Activated naive CD8-positive, alpha-beta T cell treated with anti-CD3 and anti-CD28 coated beads, Interleukin-2, amount 50 U/mL, for 24 hours (primary cell): ENCODE measurements at places on chromosomes 12 and 14.

GRCh38 chr12:89479982-89480381 is 44.6 kb downstream of the GALNT4 start:
- H3K4me3 ChIP-seq: no peak overlapping the region
- peaks cover 7% of the 10 kb centered on the region for H3K36me3 ChIP-seq
- no peak for DNase-seq
- H3K27me3 ChIP-seq: no peaks in the 10 kb centered on the region

- H3K27ac ChIP-seq: no peak overlapping the region
- H3K4me1 ChIP-seq: peaks cover 15% of the 10 kb centered on the region
- peaks cover 17% of the 10 kb centered on the region for H3K36me3 ChIP-seq
- H3K4me3 ChIP-seq: no peak overlapping the region
Measured at GRCh38 chr12:51128919-51129318, 44.0 kb downstream of the TFCP2 start.

DNA sequence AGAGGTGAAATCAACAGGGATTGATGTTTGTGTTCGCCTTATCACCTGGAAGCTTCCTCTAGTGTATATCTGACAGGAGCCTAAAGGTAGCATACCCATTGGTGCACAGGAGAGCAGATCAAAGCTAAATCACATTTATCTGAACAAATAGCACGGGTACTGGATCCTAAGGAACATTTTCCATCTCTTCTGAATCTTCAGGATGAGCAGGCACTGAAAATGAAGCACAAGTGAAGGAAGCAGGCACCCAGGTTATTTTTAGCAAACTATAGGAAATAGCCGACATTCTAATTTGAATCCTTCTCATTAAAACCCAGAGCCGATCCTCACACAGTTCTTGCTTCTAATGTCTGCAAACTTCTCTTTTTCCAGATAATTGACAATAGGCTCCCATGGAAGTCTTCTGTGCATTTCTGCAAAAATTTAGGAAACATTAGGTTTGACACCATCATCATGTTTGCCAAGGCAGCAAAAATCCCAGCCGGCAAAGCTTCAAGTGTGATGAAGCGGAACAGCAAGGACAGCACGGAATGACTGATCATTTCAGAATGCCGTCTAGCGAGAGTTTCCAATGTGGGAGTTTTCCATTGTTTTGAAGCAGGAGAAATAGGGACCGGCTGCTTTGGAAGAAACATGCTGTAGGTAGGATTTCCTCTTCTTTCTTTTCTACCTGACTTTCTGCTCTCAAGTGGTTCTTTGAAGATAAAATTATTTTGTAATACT is 24.3 kb upstream of the RGS6 start:
- peaks cover 44% of the 10 kb centered on the region for H3K27me3 ChIP-seq
- no peak for DNase-seq
- no peak overlapping the region for H3K27ac ChIP-seq
- no peaks in the 10 kb centered on the region for H3K36me3 ChIP-seq

GRCh38 chr14:71586131-71586897 is 345.9 kb upstream of the RGS6 start:
- H3K27me3 ChIP-seq: no peaks in the 10 kb centered on the region
- H3K27ac ChIP-seq: no peak overlapping the region
- H3K36me3 ChIP-seq: peaks cover 25% of the 10 kb centered on the region
- H3K4me1 ChIP-seq: peaks cover 28% of the 10 kb centered on the region

DNA sequence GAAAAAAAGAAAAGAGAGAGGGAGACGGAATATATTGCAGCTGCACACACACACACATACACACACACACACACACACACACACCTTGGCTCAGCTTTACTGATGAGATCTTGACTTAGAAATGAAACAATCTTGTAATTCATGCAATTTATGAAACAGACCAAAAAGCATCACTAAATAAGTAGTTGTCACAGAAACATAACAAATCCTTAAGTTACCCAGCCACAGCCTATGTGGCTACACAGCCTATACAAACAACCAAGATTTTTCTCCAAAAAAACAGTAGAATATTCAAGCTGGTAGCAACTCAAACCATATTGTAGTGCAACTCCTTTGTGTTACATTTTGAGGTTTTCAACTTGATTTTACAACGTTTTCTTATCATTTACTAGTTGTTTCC is 37.9 kb upstream of the GNG2 start:
- H3K27me3 ChIP-seq: no peaks in the 10 kb centered on the region
- H3K27ac ChIP-seq: no peak overlapping the region
- H3K36me3 ChIP-seq: no peaks in the 10 kb centered on the region
- DNase-seq: no peak
- peaks cover 5% of the 10 kb centered on the region for H3K4me1 ChIP-seq
- H3K4me3 ChIP-seq: no peak overlapping the region

DNA sequence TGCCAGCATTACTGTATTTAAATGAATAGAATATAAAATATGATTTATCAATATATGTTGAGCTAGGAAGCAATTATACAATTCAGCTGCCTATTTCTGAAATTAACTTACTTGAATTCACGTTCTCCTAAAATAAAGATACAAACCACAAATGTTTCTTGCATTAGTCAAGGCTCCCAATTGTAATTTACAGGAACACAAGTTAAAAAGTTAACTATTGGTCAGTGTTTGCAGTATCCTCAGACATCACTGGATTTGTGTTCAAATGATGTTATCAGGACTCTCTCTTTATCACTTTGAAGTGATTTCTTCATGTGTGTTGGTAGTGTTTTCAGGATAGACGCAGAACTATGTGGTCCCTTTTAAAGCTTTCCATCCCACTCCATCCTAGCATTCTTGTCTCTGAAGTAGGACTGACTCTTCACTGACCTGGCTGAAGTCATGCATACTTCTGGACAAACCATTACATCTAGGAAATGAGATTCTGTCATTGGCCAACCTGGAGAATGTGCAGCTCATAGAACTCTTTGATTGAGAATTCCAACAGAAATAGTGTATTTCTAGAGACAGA is 156.1 kb downstream of the KICS2 start:
- H3K4me1 ChIP-seq: no peaks in the 10 kb centered on the region
- H3K36me3 ChIP-seq: no peaks in the 10 kb centered on the region
- no peak overlapping the region for H3K4me3 ChIP-seq
- no peak overlapping the region for H3K27ac ChIP-seq
- DNase-seq: no peak

DNA sequence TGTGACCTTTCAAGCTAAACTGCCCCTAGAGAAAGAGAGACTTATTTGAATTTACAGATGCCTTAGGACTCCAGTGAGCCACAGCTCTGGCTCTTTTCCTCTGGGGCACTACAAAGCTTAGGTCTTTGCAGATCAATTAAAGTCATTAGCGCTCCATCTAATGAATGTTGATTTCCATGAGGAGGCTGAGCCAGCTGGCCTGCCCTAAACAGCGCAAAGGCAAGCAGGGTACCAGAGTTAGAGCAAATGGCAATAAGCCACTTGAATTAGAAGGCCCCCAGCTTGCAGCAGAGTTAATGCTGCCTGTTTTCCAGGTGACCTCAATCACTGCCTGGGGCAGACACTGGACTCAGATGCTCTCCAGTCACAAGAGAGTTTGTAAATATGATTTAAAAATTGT is 695.3 kb downstream of the DIO2 start:
- H3K27ac ChIP-seq: no peak overlapping the region
- H3K27me3 ChIP-seq: no peaks in the 10 kb centered on the region
- no peak for DNase-seq
- H3K4me3 ChIP-seq: no peak overlapping the region

GRCh38 chr14:57085801-57086200 is 182.9 kb downstream of the EXOC5 start:
- DNase-seq: no peak
- no peaks in the 10 kb centered on the region for H3K27me3 ChIP-seq
- no peak overlapping the region for H3K4me3 ChIP-seq
- H3K36me3 ChIP-seq: no peaks in the 10 kb centered on the region

DNA sequence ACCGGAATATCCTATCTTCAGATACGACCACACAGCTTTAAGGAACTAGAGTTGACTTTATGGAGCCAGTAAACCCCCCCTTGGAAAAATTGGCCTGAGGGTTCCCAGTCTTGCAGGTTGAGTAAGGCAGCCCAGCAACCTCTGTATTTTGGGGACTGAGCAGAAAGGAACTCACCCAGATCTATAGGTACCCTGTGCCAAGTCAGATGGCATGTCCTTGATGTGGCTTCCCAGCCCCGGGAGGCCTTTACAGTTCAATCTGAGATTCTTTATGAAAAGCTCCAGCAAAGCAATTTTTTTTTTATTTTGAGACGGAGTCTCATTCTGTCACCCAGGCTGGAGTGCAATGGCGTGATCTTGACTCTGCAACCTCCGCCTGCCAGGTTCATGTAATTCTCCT is 27.6 kb downstream of the TMEM121 start:
- DNase-seq: no peak
- no peak overlapping the region for H3K4me3 ChIP-seq
- H3K27me3 ChIP-seq: peaks cover 9% of the 10 kb centered on the region
- peaks cover 2% of the 10 kb centered on the region for H3K4me1 ChIP-seq

GRCh38 chr12:12171991-12172511 is 94.8 kb downstream of the LRP6 start:
- peaks cover 1% of the 10 kb centered on the region for H3K36me3 ChIP-seq
- H3K4me3 ChIP-seq: peak overlapping the region; percentile 38
- peak; percentile 16 for DNase-seq
- H3K27me3 ChIP-seq: peaks cover 38% of the 10 kb centered on the region
- H3K27ac ChIP-seq: peak overlapping the region; percentile 88
- peaks cover 15% of the 10 kb centered on the region for H3K4me1 ChIP-seq

DNA sequence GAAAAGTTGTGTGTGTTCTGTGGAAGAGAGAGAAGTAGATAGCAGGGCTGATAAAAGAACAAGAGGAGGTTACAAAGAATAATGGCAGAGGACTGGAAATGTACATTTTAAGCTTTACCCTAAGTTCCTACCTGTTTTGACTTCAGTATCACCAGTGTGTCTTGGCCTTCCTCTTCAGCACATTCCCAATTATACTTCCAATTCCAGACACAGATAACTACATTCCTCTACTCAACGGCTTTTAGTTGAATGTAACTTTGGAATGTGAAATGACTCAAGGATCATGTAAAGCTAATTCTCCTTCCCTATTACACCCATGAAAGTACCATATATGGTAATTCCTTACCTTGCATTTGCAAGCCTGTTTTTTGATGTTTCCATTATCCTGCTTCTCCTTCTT is 5.0 kb downstream of the MGST1 start:
- DNase-seq: no peak
- H3K4me1 ChIP-seq: no peaks in the 10 kb centered on the region
- no peak overlapping the region for H3K4me3 ChIP-seq

GRCh38 chr14:22432348-22432976 is 156.6 kb downstream of the DAD1 start:
- H3K4me1 ChIP-seq: peaks cover 34% of the 10 kb centered on the region
- no peak overlapping the region for H3K27ac ChIP-seq
- no peaks in the 10 kb centered on the region for H3K36me3 ChIP-seq
- DNase-seq: no peak
- H3K27me3 ChIP-seq: no peaks in the 10 kb centered on the region

DNA sequence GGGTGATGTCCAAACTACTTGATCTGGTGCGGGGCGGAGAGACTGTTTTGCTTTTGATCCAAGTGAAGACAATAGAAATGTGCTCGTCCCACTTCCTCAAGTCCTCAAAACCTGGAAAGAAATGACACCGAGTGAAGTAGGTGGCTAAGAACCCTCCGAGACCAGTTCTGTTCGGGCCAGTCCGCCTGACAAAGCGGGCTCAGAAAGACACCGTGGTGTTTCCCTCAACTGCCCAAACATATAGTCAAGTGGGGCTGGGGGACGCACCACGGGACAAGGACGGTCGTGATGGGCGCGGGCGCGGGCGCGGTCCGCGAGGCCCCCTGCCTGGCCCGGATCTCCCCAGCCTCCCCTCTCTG is 1.6 kb downstream of the PHLDA1 start:
- peaks cover 3% of the 10 kb centered on the region for H3K27me3 ChIP-seq
- H3K36me3 ChIP-seq: peaks cover 45% of the 10 kb centered on the region
- H3K4me1 ChIP-seq: peaks cover 65% of the 10 kb centered on the region
- H3K27ac ChIP-seq: peak overlapping the region; percentile 96

- no peak for DNase-seq
- H3K27me3 ChIP-seq: peaks cover 92% of the 10 kb centered on the region
- peak overlapping the region; percentile 3 for H3K4me3 ChIP-seq
- H3K27ac ChIP-seq: no peak overlapping the region
Measured at GRCh38 chr14:36660736-36661505, 739 bp upstream of the PAX9 start.

GRCh38 chr12:24815114-24815423 is 133.8 kb downstream of the BCAT1 start:
- peak overlapping the region; percentile 63 for H3K4me3 ChIP-seq
- no peak for DNase-seq
- H3K4me1 ChIP-seq: peaks cover 21% of the 10 kb centered on the region
- peaks cover 12% of the 10 kb centered on the region for H3K36me3 ChIP-seq
- H3K27me3 ChIP-seq: no peaks in the 10 kb centered on the region

GRCh38 chr12:89593233-89593632 is 67.4 kb upstream of the POC1B start:
- H3K4me3 ChIP-seq: no peak overlapping the region
- peaks cover 16% of the 10 kb centered on the region for H3K4me1 ChIP-seq
- peaks cover 2% of the 10 kb centered on the region for H3K27me3 ChIP-seq
- peaks cover 63% of the 10 kb centered on the region for H3K36me3 ChIP-seq
- H3K27ac ChIP-seq: no peak overlapping the region
- no peak for DNase-seq
